ENCODE measurements at places on chromosomes 6 and 20. TPM values are rescaled to one million over a fixed set of nuclear protein-coding genes. Genes with fewer than 3 reads are reported as not detected.

- H3K36me3 ChIP-seq: no peaks in the 10 kb centered on the region
- H3K27ac ChIP-seq: no peak overlapping the region
- no peaks in the 10 kb centered on the region for H3K27me3 ChIP-seq
- peaks cover 4% of the 10 kb centered on the region for H3K4me1 ChIP-seq
- H3K4me3 ChIP-seq: no peak overlapping the region
- no peak for DNase-seq
These were observed 109.3 kb downstream of the TMEM242 start for GRCh38 chr6:157213907-157214565.

GRCh38 chr6:157323966-157324300 lies 614 bp upstream of the TMEM242 start:
- peak overlapping the region; percentile 94 for H3K27ac ChIP-seq
- no peaks in the 10 kb centered on the region for H3K36me3 ChIP-seq
- peaks cover 21% of the 10 kb centered on the region for H3K4me1 ChIP-seq
- DNase-seq: peak; percentile 82

- peaks cover 6% of the 10 kb centered on the region for H3K4me1 ChIP-seq
- no peak overlapping the region for H3K27ac ChIP-seq
- DNase-seq: no peak
- H3K36me3 ChIP-seq: no peaks in the 10 kb centered on the region
- peaks cover 27% of the 10 kb centered on the region for H3K27me3 ChIP-seq
These were observed 128.6 kb upstream of the SPACA1 start for GRCh38 chr6:87919001-87919400.

The SLC32A1 gene
- total RNA-seq: not detected

DNA sequence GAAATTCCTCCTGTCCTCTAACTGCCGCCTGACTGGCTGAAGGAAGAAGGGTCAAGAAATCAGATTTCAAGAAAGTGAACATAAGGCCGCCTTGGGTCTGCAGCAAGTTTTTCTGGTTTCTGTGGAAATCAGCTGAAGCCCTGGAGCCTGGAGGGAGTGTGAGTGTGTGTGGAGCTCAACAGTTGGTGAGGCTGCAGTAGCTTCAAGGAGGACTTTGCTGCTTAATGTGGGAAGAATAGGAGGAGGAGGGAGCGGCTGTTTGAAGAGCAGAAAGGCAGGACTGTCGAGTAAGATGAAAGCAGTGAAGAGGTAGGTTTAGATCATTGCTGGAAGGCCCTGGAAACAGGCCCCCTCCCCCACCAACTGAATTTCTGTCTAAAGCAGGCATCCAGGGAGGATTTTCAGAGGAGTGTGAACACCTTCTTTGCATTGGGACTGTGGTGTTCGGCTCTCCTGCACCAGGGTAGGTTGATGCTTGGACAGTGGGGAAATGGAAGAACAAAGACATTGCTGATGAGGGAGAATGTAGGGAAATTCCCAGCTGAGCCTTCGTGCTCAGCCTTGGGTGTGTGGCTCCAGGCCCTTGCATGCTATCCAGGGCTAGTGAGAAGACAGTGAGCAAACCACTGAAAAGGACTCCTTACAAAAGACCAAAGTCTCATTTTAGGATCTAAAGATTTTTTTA lies 79.5 kb upstream of the VSTM2L start:
- no peaks in the 10 kb centered on the region for H3K36me3 ChIP-seq
- no peak overlapping the region for H3K4me3 ChIP-seq
- H3K4me1 ChIP-seq: peaks cover 14% of the 10 kb centered on the region
- H3K27ac ChIP-seq: peak overlapping the region; percentile 27
- DNase-seq: peak; percentile 20

- no peaks in the 10 kb centered on the region for H3K4me1 ChIP-seq
- DNase-seq: no peak
- H3K27ac ChIP-seq: no peak overlapping the region
- no peak overlapping the region for H3K4me3 ChIP-seq
- H3K27me3 ChIP-seq: peaks cover 12% of the 10 kb centered on the region
These were observed 76.0 kb downstream of the CD83 start for GRCh38 chr6:14193524-14193923.

The ELOVL4 gene
- 10.4 TPM for total RNA-seq

The TLDC2 gene
- total RNA-seq: not detected

DNA sequence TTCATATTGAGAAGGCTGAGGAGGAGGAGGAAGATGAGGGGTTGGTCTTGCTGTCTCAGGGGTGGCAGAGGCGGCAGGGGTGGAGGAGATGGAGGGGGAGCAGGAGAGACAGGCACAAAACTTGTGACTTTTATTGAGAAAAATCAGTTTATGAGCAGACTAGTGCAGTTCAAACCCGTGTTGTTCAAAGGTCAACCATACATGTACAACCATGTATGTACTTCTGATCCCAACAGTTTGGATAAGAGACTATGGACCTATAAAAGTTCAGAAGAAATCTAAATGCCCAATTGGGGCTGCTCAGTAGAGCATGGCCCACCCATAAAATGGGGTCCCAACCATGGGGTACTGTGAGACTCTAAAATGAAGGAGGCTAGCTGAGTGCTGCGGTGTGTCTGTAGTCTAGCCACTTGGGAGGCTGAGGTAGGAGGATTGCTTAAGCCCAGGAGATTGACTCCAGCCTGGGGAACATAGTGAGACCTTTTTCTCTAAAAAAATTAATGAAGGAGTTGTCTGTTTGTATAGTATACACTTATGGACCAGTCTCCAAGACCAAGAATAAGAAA lies 7.6 kb upstream of the SLC22A7 start:
- no peaks in the 10 kb centered on the region for H3K4me1 ChIP-seq
- no peak for DNase-seq
- no peak overlapping the region for H3K27ac ChIP-seq
- H3K4me3 ChIP-seq: no peak overlapping the region
- H3K36me3 ChIP-seq: no peaks in the 10 kb centered on the region

The SLC29A1 gene
- total RNA-seq: 15.3 TPM

DNA sequence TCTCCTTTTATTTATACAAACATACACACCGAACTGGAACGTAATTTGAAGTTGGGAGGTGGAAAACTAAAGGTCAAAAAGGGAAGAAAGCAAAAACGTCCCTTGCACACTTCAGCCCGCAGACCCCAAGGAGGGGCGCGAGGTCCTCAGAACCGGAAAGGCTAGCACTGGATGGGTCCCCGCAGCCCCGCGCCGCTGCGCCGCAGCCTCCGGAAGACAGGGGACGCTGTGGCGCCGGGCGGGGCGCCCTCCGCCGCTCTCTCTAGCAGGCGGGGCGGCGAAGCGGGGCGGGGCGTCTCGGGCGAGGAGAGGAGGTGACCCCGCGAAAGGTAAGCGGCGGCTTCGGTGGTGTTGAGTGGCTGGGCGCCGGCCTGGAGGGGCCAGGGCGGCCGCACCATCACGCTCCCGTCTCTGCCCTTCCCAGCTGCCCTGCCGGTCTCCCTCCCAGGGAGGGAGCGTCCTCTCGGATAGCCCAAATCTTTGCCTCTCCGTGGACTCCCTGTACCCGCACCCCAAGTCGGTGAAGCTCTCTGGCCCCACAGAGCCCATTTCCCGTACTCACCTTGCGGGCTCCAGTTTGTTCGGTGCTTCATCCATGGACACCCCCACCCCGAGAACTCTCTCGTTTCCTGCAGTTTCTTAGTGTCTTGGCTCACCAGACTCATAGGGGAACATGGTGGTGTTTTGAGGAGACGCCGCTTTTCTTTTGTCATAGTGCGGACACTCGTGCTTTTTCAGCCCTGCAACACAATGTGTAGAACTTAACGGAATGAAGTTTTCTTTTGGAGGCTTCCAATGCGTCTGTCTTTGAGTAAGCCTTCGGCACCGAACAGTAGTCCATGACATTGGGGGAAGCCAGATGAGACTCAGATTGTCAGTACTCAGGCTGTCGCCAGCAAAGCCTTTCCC lies at the start of gene SMIM8:
Gene SMIM8, plus strand, starts transcription at position 285 of the 909 bp plus-strand sequence. CDS start 14,444 bp downstream, outside the sequence.
- peak within 1 kb of the TSS; percentile 43 for H3K27ac ChIP-seq
- no peaks in the 10 kb centered on the region for H3K27me3 ChIP-seq
- no peaks in the 10 kb centered on the region for H3K4me1 ChIP-seq
- DNase-seq: peak; percentile 44
- peak within 1 kb of the TSS; percentile 100 for H3K4me3 ChIP-seq

GRCh38 chr20:62114894-62115293 lies 7.4 kb upstream of the LSM14B start:
- H3K4me1 ChIP-seq: no peaks in the 10 kb centered on the region
- no peak for DNase-seq
- no peak overlapping the region for H3K27ac ChIP-seq

DNA sequence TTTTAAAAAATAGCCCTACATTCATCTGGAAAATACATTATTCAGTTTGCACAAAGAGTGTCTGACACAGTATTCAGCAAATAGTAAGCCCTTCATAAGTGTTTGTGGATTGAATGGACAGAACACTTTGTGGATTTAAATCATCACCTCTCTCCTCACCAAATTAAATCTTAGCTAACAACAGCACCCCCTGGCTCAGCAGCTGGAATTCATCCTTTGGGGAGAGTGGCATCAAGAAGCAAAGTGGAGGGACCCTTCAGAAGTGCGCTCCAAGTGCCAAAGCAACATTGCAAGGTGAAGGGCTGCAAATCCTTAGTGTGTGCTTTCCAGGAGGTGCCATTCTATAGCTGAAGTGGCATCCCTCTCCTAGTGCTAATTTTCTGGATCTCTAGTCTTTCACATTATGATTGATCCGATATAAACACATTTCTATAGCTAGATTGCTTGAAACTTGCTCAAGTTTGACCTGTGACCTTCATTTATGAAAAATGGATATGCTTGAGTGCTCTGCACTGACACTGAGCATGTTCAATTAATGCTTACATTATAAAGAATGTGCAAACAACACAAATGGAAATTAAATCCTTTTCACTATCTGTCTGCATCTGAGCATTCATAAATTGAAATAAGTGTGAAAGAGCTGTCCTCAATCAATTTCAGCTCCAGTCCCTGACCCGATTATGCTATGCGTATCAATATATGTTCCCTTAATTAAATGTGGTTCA lies 891.7 kb downstream of the C6orf118 start:
- no peaks in the 10 kb centered on the region for H3K36me3 ChIP-seq
- H3K27me3 ChIP-seq: no peaks in the 10 kb centered on the region
- no peak overlapping the region for H3K27ac ChIP-seq

DNA sequence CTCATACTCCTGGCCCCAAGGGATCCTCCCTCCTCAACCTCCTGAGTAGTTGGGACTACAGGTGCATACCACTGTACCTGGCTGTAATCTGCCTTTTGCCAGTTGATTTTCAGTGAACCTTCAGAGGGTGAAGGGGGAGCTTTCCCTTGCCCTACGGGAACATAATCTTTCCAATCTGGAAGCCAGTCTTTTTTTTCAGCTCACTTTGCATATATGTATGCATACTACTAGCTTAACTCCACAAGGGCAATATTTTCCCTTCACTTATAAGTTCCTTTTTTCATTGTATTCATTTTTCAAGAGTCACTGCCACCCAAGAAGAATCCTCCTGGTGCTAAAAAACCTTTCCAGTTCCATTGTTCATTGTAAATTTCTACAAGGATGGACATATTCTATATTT lies 53.4 kb upstream of the GCM1 start:
- H3K27me3 ChIP-seq: no peaks in the 10 kb centered on the region

DNA sequence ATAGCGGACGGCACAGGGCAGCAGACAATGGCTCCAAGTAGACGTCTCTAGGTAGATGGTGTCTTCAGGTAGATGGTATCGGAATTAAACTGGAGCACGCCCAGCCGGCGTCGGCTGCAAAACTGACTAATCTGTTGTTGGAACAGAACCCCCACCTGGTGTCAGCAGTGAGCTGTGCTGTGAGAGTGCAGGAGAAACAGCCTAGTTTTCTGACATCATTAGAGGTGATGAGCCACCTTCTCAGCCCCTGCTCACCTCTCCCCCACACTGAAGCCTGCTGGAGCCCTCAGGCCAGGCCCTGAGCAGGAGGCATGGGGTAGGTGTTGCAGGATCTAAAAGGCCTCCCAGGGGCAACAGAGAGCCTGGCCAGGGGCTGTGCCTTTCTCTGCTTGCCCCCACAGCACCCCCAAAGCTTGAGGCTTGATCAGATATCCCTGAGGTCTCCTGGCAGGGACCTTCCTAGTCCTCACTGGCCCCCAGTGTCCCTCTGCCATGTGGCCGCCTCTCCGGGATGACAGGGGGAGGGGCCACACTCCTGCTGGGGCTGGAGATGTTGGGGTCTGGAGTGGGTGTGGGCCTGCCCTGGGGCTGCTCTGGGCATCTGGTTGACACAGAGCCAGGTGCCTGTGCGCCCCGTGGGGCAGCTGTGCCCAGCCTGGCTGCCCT lies 6.9 kb upstream of the HELZ2 start:
- peak; percentile 26 for DNase-seq
- H3K27me3 ChIP-seq: peaks cover 7% of the 10 kb centered on the region
- no peak overlapping the region for H3K27ac ChIP-seq
- H3K4me3 ChIP-seq: no peak overlapping the region
- no peaks in the 10 kb centered on the region for H3K36me3 ChIP-seq
- no peaks in the 10 kb centered on the region for H3K4me1 ChIP-seq

The PRSS35 gene
- 3.9 TPM for total RNA-seq

GRCh38 chr6:51855310-51856082 lies 231.9 kb downstream of the PKHD1 start:
- no peak overlapping the region for H3K4me3 ChIP-seq
- no peaks in the 10 kb centered on the region for H3K4me1 ChIP-seq
- H3K27ac ChIP-seq: no peak overlapping the region
- no peaks in the 10 kb centered on the region for H3K27me3 ChIP-seq
- peak; percentile 10 for DNase-seq

DNA sequence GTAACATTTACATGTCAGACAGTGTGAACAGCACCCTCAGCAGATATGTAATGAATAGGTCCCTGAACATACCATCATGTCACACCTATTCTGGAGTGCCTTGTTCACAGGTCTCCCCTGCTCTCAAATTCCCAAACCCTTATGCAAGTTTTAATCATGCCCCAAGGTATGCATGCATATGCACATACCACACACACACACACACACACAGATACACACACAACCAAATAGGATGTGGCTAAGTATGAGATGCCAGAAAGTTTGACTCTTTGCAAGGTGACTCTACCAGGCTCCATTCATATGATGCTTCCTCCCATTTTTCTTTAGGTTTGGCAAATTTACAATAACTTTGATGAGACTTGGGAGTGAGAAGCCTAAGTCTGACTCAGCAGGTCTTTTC lies 243.8 kb upstream of the IRAK1BP1 start:
- peak; percentile 25 for DNase-seq
- H3K27me3 ChIP-seq: no peaks in the 10 kb centered on the region
- H3K4me3 ChIP-seq: no peak overlapping the region
- H3K36me3 ChIP-seq: no peaks in the 10 kb centered on the region
- no peak overlapping the region for H3K27ac ChIP-seq

GRCh38 chr20:16675001-16675564 lies 54.7 kb upstream of the SNRPB2 start:
- no peak for DNase-seq
- no peak overlapping the region for H3K4me3 ChIP-seq
- no peaks in the 10 kb centered on the region for H3K27me3 ChIP-seq
